ENCODE measurements at places on chromosomes 12 and 14. TPM values are rescaled to one million over a fixed set of nuclear protein-coding genes. Genes with fewer than 3 reads are reported as not detected.

Gene KRT74
- not detected for total RNA-seq

Gene TAS2R10
- 15.0 TPM for total RNA-seq

Gene SYNJ2BP
- 26.9 TPM for total RNA-seq

Gene AHNAK2
- 31.6 TPM for total RNA-seq

Gene VIPAS39
- 35.1 TPM for total RNA-seq

Gene AKT1
- 127 TPM for total RNA-seq

Gene TAS2R9
- total RNA-seq, result 2.8 TPM

Gene CMKLR1
- total RNA-seq, result 1.3 TPM

Gene BATF
- total RNA-seq, result not detected

Gene CELA1
- total RNA-seq, result not detected

Gene PNN
- 45.1 TPM for total RNA-seq

Gene CCDC88C
- 45.7 TPM for total RNA-seq

Gene MEG3
- total RNA-seq, result 389 TPM

Gene PTHLH
- not detected for total RNA-seq

Gene GYS2
- not detected for total RNA-seq

Gene ESPL1
- total RNA-seq, result 2.8 TPM

Gene AEBP2
- 43.2 TPM for total RNA-seq

Gene PRR4
- total RNA-seq, result 13.5 TPM

Gene PPP1R1A
- total RNA-seq, result 10.0 TPM

Gene TAS2R20
- total RNA-seq, result 26.0 TPM

Gene TAS2R7
- total RNA-seq, result 0.94 TPM

Gene TBX3
- total RNA-seq, result 1.9 TPM

Gene CYP46A1
- 5.3 TPM for total RNA-seq

Gene FLVCR2
- 4.4 TPM for total RNA-seq

Gene GDF3
- not detected for total RNA-seq

Gene GZMB
- not detected for total RNA-seq

Gene TSPAN9
- 11.0 TPM for total RNA-seq

Gene SERPINA12
- not detected for total RNA-seq

Gene KRT6A
- not detected for total RNA-seq

Gene PLEKHD1
- total RNA-seq, result 0.31 TPM

Gene OR10A7
- not detected for total RNA-seq

Gene CYP27B1
- 0.94 TPM for total RNA-seq

Gene IL31
- total RNA-seq, result not detected

Gene OR4E2
- not detected for total RNA-seq

Gene FSCB
- 0.31 TPM for total RNA-seq

Gene KCNA1
- total RNA-seq, result 3.1 TPM

Gene TRHDE
- total RNA-seq, result 21.3 TPM

Gene SDR9C7
- 0.31 TPM for total RNA-seq

Gene TAS2R46
- 14.4 TPM for total RNA-seq

Gene GNPNAT1
- total RNA-seq, result 15.7 TPM

Gene RILPL2
- total RNA-seq, result 0.63 TPM

Gene OR4N2
- total RNA-seq, result not detected

Gene KCNMB4
- total RNA-seq, result 55.1 TPM

Gene CLEC1B
- not detected for total RNA-seq

Gene ANO2
- 4.4 TPM for total RNA-seq

Gene INHBC
- total RNA-seq, result not detected
